ENCODE measurements at places on chromosomes 13 and 19. TPM values are rescaled to one million over a fixed set of nuclear protein-coding genes. Genes with fewer than 3 reads are reported as not detected.

GIPC3 gene
- total RNA-seq: 0.19 TPM

KRTDAP gene
- total RNA-seq: not detected

DACH1 gene
- 4.0 TPM for total RNA-seq

KLHL1 gene
- not detected for total RNA-seq

IGFL2 gene
- not detected for total RNA-seq

PCDH9 gene
- total RNA-seq: 4.5 TPM

TMEM150B gene
- total RNA-seq: not detected

ZNF577 gene
- 6.6 TPM for total RNA-seq

NANOS3 gene
- not detected for total RNA-seq

CDX2 gene
- not detected for total RNA-seq

RAB3D gene
- total RNA-seq: 42.8 TPM

MPV17L2 gene
- total RNA-seq: 8.6 TPM

KLK8 gene
- not detected for total RNA-seq

LENG9 gene
- 9.8 TPM for total RNA-seq

PRR20D gene
- total RNA-seq: not detected

RFX1 gene
- 2.8 TPM for total RNA-seq

ZNF296 gene
- 0.09 TPM for total RNA-seq

FOXO1 gene
- 17.8 TPM for total RNA-seq

ATXN8OS gene
- not detected for total RNA-seq

PTPRS gene
- total RNA-seq: 19.4 TPM

MRPL4 gene
- total RNA-seq: 18.2 TPM

TSHZ3 gene
- 3.6 TPM for total RNA-seq

SLITRK6 gene
- total RNA-seq: not detected

OR7C1 gene
- total RNA-seq: not detected

PSG7 gene
- not detected for total RNA-seq

NLRP9 gene
- not detected for total RNA-seq

HIF3A gene
- 1.2 TPM for total RNA-seq

PCCA gene
- 34.2 TPM for total RNA-seq

CEACAM20 gene
- total RNA-seq: not detected

SMG9 gene
- total RNA-seq: 5.5 TPM

Data from endothelial cell of coronary artery (primary cell).